ENCODE measurements at places on chromosomes 4 and X.
A peak's percentile ranks its signal among the peaks of the same experiment; 100 is the strongest.

GRCh38 chrX:56920338-56920997 is 74.9 kb downstream of the SPIN3 start:
- no peak for DNase-seq

DNA sequence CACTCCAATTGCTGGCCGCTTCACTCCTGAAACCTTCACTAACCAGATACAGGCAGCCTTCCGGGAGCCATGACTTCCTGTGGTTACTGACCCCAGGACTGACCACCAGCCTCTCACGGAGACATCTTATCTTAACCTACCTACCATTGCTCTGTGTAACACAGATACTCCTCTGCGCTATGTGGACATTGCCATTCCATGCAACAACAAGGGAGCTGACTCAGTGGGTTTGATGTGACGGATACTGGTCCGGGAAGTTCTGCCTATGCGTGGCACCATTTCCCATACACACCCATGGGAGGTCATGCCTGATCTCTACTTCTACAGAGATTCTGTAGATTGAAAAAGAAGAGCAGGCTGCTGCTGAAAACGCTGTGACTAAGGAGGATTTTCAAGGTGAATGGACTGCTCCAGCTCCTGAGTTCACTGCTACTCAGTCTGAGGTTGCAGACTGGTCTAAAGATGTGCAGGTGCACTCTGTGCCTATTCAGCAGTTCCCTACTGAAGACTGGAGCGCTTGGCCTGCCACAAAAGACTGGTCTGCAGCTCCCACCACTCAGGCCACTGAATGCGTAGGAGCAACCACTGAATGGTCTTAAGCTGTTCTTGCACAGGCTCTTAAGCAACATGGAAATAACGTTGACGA is 35.8 kb upstream of the PRDM8 start:
- DNase-seq = no peak

DNA sequence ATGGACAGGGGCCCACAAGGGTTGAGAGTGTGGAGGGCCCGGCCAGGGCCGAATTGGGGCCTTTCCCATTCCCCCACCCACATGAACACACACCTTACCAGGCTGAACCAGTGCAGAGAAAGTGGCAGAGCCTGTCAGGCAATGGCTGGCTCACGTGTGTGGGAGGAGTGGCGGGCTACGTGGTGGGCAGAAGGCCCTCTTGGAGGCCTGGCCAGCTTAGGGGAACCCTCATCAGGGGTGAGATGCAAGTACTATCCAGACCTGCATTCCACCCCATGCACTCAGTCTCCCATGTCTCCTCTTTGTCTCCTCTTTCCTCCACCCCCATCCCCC is 965 bp downstream of the TCEAL4 start:
- DNase-seq = no peak

DNA sequence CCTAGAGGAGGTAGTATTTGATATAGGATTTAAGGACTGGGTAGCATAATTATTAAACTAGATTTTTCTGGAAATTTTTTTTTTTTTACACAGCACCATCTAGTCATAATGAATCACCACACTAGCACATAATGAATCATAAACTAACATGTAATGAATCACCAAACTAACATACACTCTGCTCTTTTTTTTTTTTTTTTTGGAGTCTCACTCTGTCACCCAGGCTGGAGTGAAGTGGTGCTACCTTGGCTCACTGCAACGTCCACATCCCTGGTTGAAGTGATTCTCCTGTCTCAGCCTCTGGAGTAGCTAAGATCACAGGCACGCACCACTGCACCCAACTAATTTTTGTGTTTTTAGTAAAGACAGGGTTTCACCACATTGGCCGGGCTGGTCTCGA is 92.5 kb downstream of the FAM13A start:
- DNase-seq = no peak

- DNase-seq = peak; percentile 29
Measured at GRCh38 chr4:41256131-41256739, 493 bp upstream of the UCHL1 start.

GRCh38 chr4:184375027-184375426 is 99.3 kb downstream of the IRF2 start:
- DNase-seq = no peak

DNA sequence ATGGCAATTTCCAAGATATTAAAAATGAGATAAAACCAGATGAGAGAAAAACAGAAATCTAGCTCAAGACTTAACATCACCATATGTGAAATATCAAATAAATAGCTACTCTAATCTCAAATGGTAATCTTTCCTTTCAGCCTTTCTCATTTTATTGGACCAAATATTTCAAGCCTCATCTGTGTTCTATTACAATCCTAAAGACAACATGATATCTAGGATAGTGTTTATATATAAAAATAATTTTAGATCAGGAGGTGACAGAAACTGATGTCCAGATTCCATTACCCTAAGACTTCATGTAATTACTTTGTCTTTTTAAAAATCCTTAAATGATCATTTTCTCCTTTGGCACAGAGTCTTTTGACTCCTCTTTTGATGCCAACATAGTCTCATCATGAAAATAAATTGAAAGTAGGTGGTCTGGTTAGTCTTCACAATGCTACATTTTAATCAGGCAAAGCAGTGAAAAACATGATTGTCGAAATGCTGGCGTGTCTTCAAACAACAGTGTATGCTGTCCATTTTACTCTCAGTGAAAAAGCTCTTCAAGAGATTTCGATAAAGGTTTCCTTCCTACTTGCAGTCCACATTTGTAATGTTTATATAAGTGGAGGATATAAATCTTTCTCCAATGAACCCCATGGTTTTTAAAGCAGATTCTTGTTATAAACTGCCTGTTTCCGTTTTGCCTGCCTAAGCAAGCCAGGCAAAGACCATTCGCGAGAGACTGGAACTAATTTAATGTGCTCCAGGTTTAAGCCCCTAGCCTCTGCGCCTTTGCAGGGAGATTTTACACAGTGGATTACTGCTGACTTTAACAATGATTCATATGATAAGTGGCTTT is 169.8 kb downstream of the SCFD2 start:
- no peak for DNase-seq

DNA sequence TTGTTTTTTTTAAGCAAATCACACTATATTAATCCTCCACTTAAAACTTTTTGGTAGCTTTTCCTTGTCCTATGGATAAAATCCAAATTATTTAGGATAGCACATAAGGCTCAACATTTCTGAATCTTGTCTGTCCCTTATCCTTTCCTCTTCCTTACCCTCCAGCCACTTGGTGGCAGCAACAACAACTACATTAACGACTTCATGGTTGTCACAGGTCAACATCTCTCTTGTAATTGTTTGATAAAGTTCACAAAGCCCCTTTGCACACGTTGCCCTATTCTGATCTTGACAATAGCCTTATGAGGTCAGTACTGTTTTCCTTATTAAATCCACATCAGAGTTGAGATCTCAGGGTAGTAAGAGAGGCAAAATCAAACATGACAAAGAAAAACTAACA is 269.0 kb upstream of the PABPC4L start:
- DNase-seq = no peak

- no peak for DNase-seq
Measured at GRCh38 chr4:128311659-128312403, 24.2 kb upstream of the PGRMC2 start.

DNA sequence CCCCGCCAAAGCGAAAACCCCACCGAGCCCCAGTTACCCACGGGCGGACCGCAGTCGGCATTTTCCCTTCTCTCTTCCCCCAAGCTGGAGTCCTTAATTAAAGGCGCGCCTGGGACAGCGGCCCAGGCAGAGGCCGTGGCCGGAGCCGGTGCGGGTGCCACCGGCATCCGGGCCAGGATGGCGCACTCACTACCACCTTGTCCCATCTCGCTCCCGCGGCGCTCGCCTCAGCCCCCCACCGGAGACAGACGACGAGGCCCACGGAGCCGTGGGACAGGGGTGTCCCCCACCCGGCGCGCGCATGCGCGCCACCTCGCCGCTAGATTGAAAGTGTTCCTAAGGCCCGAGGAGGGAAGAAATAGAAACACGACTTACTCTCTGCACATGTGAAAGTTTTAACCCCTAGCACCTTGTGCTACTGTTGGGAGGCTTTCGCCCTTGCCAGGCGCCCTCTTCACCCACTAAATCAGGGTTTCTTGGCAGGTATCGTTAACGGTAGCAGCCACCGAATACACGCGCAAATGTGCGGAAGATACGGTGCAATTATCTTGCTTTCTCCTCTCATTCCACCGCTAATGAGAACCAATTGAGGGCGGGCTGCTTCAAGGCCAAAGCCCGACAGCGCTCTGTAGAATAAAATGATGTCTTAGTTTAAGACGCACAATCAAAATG is 64.3 kb upstream of the CCDC160 start:
- peak; percentile 48 for DNase-seq

DNA sequence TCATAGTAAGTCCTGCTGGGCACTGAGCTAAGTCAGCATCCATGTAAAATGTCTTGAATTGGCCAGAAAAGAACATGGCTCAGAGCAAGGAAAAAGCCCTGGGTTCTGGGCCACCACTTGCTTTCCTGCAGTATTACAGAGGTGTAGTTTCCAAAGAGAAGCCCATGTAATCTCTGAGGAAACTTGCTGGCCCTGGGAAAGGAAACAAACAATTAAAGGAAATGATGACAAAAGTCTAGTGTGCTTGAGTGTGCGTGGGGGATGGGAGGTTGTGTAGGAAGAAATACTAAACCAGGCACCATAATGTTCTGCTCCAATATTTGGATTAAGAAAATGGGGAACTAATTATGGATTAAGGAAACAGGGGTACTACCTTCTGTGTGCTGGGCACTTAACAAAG is 39.5 kb upstream of the SMIM10L2A start:
- no peak for DNase-seq
